ENCODE measurements at places on chromosomes 7 and 10. TPM values are rescaled to one million over a fixed set of nuclear protein-coding genes. Genes with fewer than 3 reads are reported as not detected.

The PCGF5 gene
- total RNA-seq, result 24.9 TPM

The HTR7 gene
- 13.5 TPM for total RNA-seq

The CXCL12 gene
- 1.6 TPM for total RNA-seq

The NUTM2E gene
- not detected for total RNA-seq

The CYP3A7 gene
- total RNA-seq, result not detected

The RP9 gene
- 6.4 TPM for total RNA-seq

The PTPN20 gene
- 0.72 TPM for total RNA-seq

The ZEB1 gene
- total RNA-seq, result 126 TPM

The SPRN gene
- total RNA-seq, result under 0.01 TPM

The DRGX gene
- not detected for total RNA-seq

The CRYGN gene
- total RNA-seq, result not detected

The PRLHR gene
- total RNA-seq, result not detected

The FAM25C gene
- not detected for total RNA-seq

The VENTX gene
- total RNA-seq, result not detected

The TRUB1 gene
- total RNA-seq, result 20.4 TPM

The PCDH15 gene
- not detected for total RNA-seq

The ALOX5 gene
- total RNA-seq, result not detected

The FKBP6 gene
- not detected for total RNA-seq

The RPEL1 gene
- total RNA-seq, result not detected

The CSTF2T gene
- 19.6 TPM for total RNA-seq

The TAS2R5 gene
- total RNA-seq, result 0.57 TPM

The HOXA1 gene
- total RNA-seq, result not detected

The EIF4EBP2 gene
- total RNA-seq, result 44.6 TPM

The OPALIN gene
- total RNA-seq, result not detected

The COL26A1 gene
- total RNA-seq, result not detected

The PGAM2 gene
- total RNA-seq, result not detected

The OPN4 gene
- total RNA-seq, result not detected

The GARIN1A gene
- 0.88 TPM for total RNA-seq

The GRID1 gene
- 0.29 TPM for total RNA-seq

The PTN gene
- total RNA-seq, result 5.9 TPM

The NSUN5 gene
- total RNA-seq, result 21.4 TPM

The JCAD gene
- 10.2 TPM for total RNA-seq

The FAM25G gene
- total RNA-seq, result not detected

The POLD2 gene
- total RNA-seq, result 144 TPM

The SLC29A4 gene
- 1.0 TPM for total RNA-seq

The PNLIPRP3 gene
- not detected for total RNA-seq

The CDK14 gene
- total RNA-seq, result 16.2 TPM

The C1QL3 gene
- total RNA-seq, result not detected

The CHAT gene
- total RNA-seq, result not detected

The NXPH1 gene
- not detected for total RNA-seq

The JAKMIP3 gene
- under 0.01 TPM for total RNA-seq

Measured in placental pericyte (primary cell).